ENCODE measurements at places on chromosomes 2 and 18.

DNA sequence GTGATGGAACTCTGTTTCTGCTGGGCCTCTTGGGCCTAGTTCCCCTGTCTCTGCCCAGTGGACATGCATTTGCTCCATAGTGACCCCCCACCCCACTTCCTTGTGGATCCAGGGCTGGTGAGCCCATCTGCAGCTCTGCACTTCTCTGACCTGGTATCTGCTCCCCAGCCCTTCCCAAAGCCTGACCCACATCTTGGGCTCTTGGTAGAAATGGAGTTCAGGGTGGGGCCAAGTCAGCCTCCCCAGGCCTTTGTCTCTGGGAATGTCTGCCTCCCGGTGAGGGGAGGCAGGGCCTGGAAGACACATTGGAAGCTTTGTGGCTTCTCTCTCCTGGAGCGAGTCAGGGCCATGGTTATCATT is 6.3 kb upstream of the TRAF3IP1 start:
- DNase-seq: no peak

- no peak for DNase-seq
Observed at GRCh38 chr2:118530976-118531375, 316.5 kb downstream of the EN1 start.

GRCh38 chr2:218438596-218438995 is 19.7 kb downstream of the VIL1 start:
- DNase-seq: peak; percentile 39

- DNase-seq: no peak
Observed at GRCh38 chr2:33457556-33458247, 18.7 kb upstream of the RASGRP3 start.

- no peak for DNase-seq
Observed at GRCh38 chr18:48060346-48060745, 129.9 kb upstream of the SMAD2 start.

GRCh38 chr2:133495226-133495625 is 73.0 kb downstream of the NCKAP5 start:
- DNase-seq: no peak

DNA sequence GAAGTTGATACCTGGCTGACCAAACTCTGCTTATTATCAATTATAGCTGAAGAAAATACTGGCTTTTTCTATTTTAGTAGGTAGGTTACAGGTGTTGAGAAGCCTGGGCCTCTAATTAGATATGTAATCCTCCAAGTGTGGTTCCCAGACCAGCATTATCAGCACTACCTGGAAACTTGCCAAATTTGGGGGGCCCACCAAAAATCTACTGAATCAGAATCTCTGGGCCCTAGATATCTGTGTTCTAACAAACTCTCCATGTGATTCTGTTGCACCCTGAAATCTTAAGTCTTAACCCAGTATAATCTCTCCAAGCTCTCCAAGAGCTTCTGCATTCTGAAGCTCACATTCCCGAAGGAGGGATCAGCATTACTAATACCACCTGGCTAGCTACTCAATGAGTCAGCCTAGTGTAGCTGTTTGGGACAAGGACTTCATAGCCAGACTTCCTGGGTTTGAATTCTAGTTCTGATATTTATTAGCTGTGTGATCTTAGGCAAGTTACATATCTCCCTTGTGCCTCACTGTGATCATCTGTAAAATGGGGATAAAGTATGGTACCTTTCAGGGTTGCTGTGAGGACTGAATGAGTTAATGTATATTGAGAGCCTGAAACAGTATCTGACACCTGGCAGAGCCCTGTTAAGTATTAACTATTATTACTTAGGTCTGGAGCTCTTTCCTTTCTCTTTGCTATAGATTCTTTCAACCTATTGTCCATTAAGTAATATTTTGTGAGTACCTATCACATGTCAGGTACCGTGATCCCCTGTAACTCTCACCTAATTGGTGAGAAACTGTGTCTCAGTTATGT is 94.1 kb upstream of the CD302 start:
- no peak for DNase-seq

- no peak for DNase-seq
Observed at GRCh38 chr18:3177902-3178687, 41.7 kb downstream of the MYOM1 start.

DNA sequence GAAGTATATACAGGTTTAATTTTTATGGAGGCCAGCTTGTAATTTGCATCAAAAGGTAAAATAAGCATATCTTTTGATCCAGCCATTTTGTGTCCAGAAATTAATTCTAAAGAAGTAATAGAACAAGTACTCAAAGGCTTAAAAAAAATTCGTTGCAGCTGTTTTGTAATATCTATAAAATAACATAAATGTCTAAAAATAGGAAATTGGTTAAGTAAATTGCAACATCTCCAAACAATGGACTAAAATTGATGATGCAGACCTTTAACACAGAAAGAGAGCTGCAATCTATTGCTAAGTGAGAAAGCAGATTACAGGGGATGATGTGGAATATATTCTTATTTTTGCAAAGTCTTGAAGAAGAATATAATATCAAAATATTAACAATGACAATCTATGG is 19.4 kb downstream of the AAK1 start:
- no peak for DNase-seq

- DNase-seq: no peak
Observed at GRCh38 chr18:57426187-57426586, 9.0 kb upstream of the ONECUT2 start.

GRCh38 chr2:234580686-234581085 is 83.8 kb upstream of the ARL4C start:
- DNase-seq: no peak

- no peak for DNase-seq
Observed at GRCh38 chr2:113119111-113119510, 8.3 kb upstream of the IL1RN start.

DNA sequence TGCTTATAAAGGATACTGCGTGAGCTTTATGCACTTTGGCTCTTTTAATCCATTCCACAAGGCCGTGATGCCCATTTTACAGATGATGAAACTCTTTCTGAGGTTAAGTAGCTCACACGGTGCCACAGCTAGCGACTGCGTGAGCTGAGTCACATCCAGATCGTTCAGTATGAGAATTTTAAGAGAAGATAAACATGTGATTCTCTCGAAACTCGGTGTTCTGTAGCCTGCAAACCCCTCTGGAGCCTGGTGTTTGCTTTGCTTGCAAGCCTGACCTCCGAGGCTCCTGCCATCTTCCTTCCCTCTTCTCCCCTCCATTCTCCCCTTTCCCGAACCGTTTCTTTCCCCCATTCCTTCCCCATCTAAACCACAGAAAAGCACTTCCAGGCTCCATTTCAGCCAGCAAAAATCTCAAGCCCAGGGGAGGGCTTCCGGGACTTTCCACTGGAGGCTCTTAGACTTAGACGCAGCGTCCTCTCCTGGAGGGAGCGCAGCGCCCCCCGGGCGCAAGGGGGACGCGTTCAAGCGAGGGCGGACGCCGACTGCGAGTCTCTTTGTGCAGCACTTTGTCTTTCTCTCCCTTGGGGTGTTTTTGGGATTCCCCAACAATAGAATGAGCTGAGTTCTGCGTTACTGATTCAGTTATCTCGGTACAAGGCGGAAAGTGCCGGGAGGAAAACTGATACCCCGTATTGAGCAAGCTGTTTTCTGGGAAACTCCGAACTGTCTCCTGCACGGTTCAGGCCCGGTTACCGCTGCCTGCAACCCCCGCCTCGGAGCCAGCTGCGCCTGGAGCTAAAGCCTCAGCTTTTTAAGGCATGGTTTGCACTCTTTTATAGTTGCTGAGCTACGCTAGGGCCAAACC is 38.0 kb downstream of the CYP1B1 start:
- DNase-seq: no peak

DNA sequence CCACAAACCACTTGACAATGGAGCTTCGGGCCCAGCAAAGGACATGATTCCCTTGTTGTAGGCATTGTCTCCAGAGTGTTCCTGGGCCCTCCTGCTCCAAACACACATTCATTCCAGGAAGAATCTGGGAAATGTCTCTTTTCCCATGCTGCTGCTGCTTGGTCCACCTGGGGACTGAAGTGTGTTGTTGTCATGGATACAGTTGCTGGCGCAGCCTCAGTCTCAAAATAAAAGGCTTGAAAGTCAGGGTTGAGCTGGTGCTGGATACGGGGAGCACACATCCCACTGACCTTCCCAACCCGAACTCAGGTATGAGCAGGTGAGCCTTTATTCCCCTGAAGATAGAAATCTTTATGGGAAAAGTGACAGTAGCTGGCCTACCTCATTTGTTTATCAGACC is 30.6 kb upstream of the SPP2 start:
- no peak for DNase-seq

- no peak for DNase-seq
Observed at GRCh38 chr18:13868501-13869271, 44.7 kb downstream of the MC5R start.

DNA sequence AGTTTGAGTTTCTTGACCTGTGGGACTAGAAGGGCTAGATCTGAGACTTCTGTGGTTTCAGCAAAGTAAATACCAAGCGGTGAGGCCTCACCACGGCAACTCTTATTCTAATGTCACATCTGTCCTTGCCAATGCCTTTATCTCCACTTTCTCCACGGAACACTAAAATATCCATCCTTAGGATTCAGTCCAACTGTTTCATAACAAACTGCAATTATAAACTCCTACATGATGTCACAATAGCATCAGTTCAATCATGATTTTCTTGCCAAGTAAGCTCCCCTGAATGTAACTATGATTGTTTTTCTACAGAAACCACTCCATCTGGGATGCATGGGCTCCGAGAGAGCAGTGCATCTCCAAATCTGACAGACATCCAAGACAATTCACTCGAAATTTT is 79.6 kb downstream of the LRATD1 start:
- no peak for DNase-seq

DNA sequence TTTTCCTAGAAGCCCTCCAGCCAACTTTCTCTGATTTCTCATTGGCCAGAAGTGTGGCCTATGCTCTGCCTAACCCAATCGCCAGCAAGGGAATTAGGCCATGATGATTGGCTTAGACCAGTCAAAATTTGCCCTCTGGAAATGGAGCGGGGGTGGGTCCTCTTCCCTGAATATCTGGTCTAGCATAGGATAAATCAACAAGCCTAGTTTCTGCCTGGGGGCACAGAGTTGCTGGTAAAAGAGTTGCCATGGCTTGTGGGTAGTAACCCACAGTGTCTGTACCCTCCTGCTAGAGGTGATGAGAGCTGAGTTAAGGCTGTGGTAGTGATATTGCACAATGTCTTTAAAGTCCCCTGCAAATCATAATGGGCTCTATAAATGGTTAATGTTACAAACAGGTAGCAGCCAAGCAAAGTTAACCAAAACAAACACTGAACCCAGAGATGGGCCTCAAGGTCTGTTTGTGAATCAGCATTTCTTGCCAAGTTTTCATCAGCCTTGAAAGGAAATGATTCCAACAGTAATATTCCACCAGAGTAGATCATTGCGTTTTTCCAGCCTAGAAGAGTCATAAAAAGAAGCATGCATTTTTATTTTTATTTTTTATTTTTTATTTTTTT is 19.3 kb downstream of the GALM start:
- DNase-seq: no peak

DNA sequence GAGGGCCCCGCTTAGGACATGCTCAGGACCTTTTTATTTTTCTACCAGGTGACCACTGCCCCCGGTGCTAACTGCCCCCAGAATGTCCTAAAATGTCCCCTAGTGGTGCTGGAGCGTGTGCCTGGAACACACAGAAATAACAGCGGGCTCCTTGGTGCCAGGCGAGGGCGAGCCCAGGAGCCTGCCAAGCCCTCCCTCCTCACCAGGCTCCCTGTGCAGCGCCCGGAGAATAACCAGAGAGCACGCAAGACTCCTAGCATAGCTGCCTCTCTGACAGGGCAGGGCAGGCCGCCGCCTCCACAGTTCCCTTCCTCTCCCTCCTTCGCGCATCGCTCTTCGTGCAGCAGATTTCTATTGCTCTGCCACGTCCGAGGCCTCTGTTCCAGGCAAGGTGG is 84.3 kb upstream of the ZNF516 start:
- DNase-seq: no peak

DNA sequence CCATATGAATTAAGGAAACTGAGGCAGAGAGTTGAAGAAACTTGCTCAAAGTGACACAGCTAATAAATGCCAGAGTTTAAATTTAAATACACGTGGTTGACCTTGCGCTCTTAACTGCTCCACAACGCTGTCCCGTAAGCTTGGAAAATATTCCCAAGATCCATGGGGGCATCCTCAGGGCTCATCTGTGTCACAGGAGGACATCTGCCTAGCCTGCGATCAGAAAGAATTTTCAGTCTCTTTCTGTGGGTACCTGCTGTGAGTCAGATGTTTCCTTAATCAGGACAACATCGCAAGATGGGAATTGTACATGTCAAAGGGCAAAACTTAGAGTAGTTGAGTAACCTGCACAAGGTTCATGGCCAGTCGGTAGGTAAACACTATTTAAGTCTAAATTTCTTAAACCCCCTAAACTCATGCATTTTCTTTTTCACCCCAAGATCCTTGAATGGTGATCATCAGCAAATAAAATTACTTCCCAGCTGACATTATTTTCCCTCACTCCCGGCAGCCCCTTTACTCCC is 1.4 kb downstream of the CMPK2 start:
- no peak for DNase-seq

GRCh38 chr18:48792611-48793380 is 158.0 kb downstream of the SMAD7 start:
- DNase-seq: no peak

- DNase-seq: peak; percentile 46
Observed at GRCh38 chr18:9516437-9517064, 41.2 kb downstream of the RALBP1 start.

- no peak for DNase-seq
Observed at GRCh38 chr2:71926876-71927756, 220.5 kb downstream of the CYP26B1 start.

DNA sequence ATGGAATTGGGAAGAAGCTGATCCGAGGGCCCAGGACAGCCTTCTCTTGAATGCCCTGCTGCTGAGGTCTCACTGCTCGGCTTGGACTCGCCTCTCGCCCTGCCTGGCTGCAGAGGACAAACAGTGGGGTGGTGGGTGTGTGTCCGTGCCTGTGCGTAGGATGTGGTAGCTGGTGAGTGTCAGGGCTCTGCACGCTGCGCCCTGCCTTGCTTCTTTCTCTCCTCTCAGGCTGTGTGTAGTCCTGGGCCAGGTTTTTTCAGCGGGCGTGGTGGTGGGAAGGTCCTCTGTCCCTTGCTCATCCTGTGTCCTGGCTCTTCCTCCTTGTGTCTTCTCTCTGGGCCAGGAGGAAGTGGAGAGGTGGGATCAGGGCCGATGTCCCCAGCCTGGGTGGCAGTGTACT is 44.8 kb downstream of the RRM2 start:
- no peak for DNase-seq

- DNase-seq: no peak
Observed at GRCh38 chr2:124395961-124396360, 370.9 kb downstream of the CNTNAP5 start.

GRCh38 chr2:9736021-9736420 is 105.2 kb upstream of the YWHAQ start:
- DNase-seq: no peak

- no peak for DNase-seq
Observed at GRCh38 chr2:15625344-15626036, 33.8 kb downstream of the DDX1 start.
